ENCODE measurements at places on chromosomes 16 and 17.

DNA sequence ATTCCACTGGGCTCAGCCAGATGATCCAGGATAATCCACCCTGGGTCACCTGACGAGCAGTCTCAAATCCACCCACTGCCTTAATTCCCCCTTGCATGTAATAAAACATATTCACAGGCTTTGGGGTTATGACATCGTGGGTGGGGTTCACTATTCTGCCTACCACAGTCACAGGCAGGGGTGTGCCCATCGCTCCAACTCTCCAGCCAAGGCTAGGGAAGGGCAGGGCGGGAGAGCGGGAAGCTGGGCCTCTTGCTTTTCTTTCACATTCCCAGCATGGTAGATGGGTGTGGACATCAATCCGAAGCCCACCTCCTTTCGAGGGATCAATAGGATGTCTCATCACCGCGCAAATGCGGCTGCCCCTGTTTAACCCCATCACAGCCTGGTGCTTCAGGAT, 12.7 kb upstream of the CD300LD start:
- no peak for DNase-seq

DNA sequence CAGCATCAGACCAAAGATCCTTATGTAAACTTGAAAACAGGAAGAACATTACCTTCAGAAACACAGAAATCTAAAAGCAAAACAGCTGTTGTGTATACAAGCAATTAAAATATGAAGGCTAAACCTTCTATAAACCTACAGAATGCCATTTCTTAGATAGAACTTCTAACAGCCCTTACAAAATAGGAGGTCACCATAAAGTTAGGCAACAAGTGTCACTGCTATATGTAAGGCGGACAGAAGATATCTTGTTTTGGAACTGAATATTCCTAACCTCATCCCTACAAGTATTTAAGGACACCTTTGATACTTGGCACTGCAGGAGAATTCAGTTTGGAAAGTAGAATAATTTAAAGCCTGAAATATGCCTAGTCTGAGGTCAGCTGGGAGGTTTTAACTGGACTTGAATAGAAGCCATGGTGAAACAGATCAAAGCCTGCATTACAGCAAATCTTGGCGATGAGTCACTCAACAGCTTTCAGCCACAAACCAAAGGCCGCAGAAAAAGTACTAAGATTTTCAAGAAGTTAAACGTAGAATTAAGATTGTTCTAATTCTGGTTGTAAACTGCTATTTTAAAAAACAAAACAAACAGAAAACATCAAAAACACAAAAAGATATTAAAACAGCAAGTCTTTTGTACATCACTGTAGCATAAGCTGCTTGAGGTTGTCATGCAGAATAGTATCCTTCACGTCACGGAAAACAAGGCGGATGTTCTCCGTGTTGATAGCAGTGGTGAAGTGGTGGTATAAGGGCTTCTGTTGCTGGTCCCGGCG, 42.7 kb downstream of the GNA13 start:
- DNase-seq, result no peak

GRCh38 chr17:44741316-44741715, 17.5 kb upstream of the ADAM11 start:
- no peak for DNase-seq

DNA sequence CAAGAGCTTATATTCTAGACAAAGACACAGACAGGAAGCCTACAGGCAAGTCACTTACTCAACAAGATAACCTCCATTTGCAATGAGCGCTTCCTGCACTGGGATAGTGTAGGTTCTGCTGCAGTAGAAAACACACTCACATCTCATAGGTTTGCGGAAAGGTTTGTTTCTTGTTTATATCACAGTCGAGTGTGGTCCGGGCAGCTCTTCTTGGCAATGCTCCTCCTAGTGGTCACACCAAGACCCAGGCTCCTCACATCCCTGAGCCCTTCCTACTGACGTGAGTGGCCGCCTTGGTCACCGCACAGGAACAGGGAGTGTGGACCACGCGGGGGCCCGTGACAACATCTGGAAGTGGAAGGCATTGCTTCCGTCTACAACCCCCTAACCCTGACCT, 48.0 kb upstream of the RBFOX3 start:
- no peak for DNase-seq

- no peak for DNase-seq
Observed at GRCh38 chr16:24829153-24829552, 16.6 kb upstream of the SLC5A11 start.

- DNase-seq, result no peak
Observed at GRCh38 chr17:56098746-56099145, 54.5 kb upstream of the ANKFN1 start.

DNA sequence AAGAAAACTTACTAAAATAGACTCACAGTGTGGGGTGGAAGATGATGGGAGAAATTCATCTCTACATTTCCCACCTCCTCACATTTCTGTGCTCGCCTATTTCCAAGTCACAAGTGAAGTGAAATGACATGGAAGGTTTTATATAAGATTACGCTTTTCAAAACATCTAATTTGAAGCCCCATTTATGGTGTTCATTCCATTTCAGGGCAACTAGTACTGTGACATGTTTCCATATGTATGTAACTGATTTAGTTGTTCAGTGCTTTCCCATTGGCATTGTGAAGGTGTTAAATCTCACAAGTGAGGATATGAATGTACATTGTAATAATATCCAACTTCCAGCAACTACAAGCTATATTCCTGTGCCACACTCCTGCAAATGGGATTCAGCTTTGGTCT, 1174.8 kb downstream of the CDH11 start:
- DNase-seq, result no peak

GRCh38 chr17:40517981-40518380, 16.6 kb upstream of the TNS4 start:
- no peak for DNase-seq

- DNase-seq, result no peak
Observed at GRCh38 chr17:73874008-73874720, 229.9 kb upstream of the SDK2 start.

DNA sequence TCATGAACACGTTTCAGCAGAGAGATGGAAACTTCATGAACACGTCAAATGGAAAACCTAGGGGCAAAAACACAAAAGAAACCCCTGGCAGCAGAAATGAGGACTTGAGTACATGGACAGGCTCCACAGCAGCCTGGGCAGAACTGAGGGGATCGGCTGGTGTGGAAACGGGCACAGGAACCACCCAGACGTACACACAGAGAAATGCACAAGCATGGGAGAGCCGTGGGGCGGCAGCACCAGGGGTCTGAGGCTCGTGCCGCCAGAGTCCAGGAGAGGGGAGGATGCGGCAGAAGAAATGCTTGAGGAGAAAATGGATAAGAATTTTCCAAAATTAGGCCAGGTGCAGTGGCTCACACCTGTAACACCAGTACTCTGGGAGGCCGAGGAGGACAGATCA, 30.0 kb downstream of the MAP1LC3B start:
- no peak for DNase-seq

All from memory B cell (primary cell).